ENCODE measurements at places on chromosomes 11 and 22. TPM values are rescaled to one million over a fixed set of nuclear protein-coding genes. Genes with fewer than 3 reads are reported as not detected.

Gene PGA5
- not detected for total RNA-seq

Gene CHRM1
- 0.27 TPM for total RNA-seq

Gene APOBEC3B
- 4.2 TPM for total RNA-seq

Gene SEC14L2
- total RNA-seq: 19.0 TPM

DNA sequence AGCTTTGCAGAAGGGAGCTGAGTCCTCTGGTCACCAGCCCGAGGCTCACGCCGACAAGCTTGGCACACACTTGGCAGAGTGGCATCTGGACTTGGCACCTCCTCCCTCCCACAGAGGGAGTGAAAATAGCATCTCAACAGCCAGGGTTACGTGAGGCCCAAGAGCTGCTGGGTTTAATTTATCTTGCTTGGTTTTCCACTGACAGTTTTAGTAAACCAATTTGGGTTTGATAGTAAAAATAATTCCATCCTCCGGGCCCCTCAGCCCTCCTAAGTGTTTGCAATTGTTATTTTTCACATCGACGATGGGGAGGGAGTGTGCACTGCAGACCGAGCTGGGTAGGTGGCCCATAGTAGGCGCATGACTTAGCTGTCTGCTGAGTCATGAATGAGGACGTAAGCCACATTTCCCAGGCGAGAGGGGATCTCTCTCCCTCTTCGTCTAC, 107.6 kb upstream of the ASPHD2 start:
- no peak for DNase-seq

GRCh38 chr11:26983645-26984044, 10.3 kb upstream of the FIBIN start:
- DNase-seq: no peak

DNA sequence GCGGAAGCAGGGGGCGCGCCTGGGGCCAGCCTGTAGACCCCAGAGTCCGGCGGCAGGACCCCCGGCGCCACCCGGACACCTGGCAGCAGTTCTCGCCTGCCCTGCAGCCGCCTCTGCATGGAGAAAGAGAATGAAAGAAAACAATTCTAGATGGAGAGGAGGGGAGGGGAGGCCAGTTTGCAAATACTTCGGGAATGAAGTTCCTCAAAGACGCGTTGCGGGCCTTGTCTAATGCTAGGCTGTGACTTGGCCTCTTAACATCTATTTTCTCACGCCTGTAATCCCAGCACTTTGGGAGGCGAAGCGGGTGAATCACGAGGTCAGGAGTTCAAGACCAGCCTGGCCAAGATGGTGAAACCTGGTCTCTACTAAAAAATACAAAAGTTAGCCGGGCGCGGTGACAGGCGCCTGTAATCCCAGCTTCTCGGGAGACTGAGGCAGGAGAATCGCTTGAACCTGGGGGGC, 2.1 kb upstream of the BARX2 start:
- DNase-seq: no peak

GRCh38 chr11:20158597-20159257, 1.5 kb downstream of the DBX1 start:
- DNase-seq: peak; percentile 89

DNA sequence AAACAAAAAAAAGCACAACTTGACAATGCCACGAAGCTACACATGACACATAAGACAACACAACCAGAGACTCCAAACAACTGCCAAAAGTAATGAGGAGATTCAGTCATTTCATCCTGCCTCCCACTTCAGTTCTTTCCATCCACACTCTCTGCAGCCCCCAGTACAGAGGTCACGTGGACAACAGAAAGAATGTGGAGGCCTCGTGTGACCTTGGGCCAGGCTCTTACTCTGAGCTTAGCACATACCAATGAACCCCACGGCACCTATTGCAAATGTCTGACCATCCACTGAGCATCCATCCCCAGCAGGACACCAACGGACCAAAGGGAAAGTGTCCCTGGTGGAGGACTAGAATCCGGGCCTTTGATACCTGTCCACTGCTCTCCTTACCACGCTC, 12.5 kb downstream of the CBX7 start:
- DNase-seq: no peak

DNA sequence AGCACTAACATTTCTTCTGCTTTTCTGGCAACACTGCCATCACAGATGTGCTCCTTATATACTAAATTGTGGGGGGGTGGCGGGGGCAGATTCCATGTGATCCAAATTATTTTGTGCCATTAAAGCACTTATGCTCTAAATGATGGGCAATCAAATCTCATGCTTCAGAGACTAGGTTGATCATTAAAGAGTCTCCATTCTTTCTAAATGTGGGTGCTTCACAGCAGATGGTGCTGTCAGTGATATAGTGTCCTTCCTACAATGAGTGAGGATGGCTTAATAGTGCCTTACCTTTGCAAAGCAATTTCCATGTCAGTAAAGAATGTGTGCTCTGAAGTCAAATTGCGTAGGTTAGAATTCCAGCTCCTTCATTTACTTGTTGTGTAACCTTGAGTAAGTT, 589.8 kb downstream of the ETS1 start:
- DNase-seq: no peak

DNA sequence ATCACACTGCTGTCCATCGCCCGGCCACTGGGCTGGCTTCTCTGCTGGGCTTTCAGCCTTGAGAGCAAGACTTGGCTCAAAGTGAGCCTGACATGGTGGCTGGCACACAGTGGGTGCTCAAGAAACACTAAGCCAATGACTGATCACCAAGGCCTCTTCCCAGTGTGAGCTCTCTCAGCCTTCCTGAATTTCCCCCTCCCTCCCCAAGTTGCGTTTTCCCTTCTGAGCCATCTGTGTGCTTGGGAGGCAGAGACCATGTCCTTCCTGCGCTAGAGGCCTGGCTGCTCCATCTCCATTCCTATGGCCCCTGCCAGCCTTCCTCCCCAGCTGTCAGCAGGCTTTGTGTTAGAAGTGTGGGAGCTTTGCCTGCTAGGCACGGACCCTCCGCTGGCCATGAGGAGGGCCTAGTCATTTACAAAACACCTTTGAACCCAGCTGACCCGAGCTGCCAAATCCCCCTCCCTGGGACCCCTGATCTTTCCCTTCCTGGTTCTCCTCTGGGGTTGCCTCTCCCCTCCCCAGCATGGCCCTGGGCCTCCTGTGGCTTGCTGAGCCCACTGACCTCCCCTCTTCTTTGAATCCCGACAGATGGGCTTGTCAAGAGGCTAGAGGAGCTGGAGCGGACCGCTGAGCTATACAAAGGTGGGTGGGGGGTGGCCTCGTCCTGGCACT, 13.2 kb downstream of the PICK1 start:
- no peak for DNase-seq

- DNase-seq: no peak
These were observed 277.8 kb upstream of the B3GAT1 start for GRCh38 chr11:134689886-134690285.

DNA sequence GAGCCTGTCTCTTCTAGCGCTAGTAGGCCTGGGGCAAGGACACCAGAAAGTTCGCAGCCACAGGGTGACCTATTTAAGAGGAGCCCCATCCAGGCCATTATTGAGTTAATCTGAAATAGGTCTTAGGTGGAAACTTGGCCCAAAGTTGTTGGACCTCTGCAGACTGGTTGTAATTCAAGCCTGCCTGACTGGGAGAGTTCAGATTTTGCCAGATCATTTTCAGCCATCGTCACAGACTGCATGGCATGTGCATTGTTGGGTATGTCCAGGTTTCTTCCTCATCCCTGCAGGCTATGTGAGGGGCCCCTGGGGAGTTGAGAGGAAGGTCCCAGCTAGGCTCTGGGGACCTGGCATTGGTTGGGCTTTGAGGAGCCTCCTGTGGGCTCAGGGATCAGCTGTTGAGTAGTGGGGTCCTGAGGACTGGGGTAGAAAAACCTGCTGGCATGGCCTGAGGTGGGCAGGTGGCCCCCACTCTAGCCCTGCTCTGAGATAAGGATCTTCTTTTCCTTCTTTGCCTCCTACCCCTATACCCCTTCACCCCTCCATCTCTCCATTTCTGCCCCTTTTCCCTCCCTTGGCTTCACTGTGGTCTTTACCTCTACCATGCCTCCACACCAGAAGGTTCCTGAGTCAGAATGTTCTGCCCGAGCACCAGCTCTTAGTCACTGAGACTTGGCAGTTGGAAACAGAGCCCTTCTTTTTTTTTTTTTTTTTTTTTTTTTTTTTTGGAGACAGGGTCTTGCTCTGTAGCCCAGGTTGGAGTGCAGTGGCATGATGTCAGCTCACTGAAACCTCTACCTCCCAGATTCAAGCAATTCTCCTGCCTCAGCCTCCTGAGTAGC, 112.7 kb downstream of the MORC2 start:
- peak; percentile 56 for DNase-seq

DNA sequence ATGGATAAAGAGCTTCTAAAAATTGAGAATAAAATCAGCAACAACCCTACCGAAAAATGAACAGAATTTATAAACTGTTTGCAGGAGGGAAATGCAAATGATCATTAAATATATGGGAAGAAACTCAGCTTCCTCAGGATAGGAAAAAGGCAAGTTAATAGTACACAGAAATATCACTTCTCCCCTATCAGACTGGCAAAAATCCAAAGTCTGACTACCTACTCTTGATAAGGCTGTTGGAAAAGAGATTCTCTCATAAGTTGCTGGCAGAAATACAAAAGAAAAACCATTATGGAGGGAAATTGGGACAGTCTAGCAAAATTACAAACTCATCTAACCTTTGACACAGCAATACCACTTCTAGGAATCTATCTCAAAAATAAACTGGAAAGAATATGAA, 100.9 kb upstream of the LDLRAD3 start:
- no peak for DNase-seq

- DNase-seq: no peak
These were observed 7.8 kb downstream of the TESMIN start for GRCh38 chr11:68743539-68743938.

DNA sequence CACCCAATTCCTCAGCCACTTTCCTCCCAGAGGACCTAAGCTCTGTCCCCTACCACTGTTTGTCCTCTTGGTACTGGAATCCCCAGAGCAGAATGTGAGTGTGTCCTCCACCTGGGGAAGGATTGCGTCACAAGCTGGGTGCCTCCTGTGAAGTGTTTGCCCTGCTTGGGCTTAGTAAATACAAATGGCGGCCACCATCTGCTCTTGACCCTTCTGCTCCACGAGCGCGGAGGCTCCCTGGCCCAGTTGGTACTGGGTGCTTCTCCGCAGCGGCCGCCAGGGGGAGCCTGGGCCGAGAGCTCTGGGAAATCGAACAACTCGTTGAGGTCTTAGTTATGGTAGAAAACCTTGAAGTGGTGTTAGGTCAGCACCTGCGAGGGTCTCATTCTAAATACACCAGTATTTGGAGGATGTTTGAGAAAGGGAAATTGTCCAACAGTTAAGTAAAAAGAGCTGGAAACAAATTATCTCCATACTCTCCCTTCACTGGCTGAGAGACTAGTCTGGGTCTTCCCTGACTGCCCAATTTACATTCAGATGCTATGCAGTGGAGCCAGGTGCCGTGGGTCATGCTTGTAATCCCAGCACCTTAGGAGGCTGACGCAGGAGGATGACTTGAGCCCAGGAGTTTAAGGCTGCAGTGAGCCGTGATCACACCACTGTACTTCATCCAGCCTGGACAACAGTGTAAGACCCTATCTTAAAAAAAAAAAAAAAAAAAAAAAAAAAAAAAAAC, 74.6 kb upstream of the TEAD1 start:
- no peak for DNase-seq

- no peak for DNase-seq
These were observed 360.8 kb downstream of the TBC1D22A start for GRCh38 chr22:47123006-47123826.

DNA sequence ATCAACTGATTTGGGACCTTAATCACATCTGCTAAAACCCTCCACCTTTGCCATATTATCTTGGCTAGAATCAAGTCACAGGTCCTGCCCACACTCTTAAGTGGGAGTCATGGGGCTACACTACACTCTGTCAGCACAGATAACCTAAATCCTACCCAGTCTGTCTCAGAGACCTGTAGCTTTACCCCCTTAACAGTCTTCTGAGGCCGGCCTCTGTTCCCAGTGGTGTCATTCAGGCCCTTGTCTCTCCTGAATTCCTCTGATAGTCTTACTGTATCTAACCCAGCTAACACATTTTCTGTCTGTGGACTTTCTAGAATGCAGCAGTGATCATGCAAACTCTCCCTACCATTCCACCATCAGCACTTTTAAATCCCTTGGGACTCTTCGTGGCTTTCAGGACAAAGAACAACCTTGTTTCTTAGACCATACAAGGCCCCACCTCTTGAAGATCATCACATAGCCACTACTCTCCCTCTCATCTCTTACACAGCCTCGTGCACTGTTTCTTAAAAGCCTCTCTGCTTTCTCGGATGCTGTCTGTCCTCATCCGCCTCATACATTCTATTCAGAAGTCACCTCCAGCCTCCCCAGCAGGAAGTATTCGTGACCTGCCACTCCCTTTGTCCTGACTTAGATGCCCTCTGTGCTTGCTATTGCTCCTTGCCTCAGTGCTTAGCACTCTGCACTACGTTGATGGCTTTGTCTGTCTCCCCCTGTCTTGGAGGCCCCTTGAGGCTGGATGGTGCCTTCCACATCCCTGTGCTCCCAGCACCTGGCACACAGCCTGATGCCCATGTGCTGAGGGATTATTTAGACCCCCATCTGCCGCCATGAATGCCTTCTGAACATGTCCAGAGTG, 57.9 kb downstream of the PANX1 start:
- DNase-seq: no peak

- no peak for DNase-seq
These were observed 723.3 kb downstream of the NTM start for GRCh38 chr11:132093536-132094259.

DNA sequence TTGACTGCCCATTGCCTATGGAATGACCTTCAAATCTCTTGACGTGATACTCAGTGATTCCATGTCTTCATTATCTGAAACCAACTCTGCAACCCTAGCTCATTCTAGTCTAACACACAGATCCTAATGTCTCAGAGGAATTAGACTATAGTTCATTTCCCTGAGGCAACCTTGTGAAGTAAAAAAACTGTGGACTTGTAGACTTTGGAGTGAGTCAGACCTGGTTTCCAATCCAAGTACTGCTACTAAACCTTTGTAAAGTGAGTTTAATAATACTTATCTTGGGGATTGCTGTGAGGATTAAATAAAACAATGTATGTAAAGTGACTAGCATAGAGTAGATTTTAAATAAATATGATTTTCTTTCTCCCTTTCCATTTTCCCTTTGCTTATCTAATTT, 226.1 kb downstream of the BLID start:
- DNase-seq: no peak

GRCh38 chr11:1390569-1391164, 933 bp downstream of the BRSK2 start:
- no peak for DNase-seq

GRCh38 chr11:44290208-44290607, 19.7 kb downstream of the ALX4 start:
- no peak for DNase-seq

DNA sequence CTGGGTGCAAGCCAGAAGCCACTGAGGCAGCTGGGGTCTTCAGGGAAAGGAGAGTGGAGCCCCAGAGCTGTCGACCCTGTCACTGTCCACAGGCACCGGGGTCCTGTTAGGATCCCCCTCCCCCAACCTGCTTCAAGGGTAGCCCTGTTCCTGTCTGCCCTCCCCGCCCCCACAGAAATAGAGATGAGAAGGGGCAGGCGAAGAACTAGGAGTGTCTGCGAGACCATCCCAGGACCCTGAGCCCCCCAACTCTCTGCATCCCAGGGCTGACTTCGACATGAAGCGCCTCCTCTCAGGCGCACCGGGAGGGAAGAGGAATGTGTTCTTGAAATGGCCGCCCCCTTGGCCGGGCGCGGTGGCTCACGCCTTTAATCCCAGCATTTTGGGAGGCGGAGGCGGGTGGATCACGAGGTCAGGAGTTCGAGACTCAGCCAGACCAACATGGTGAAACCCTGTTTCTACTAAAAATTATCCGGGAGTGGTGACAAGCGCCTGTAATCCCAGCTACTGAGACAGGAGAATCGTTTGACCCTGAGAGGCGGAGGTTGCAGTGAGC, 607 bp upstream of the ZNF70 start:
- no peak for DNase-seq

All from osteocyte (in vitro differentiated cells).